CD4-positive, alpha-beta T cell treated with Interleukin-2 at 100 ng/mL for 4 hours (primary cell): ENCODE measurements at places on chromosomes 5 and 9.

DNA sequence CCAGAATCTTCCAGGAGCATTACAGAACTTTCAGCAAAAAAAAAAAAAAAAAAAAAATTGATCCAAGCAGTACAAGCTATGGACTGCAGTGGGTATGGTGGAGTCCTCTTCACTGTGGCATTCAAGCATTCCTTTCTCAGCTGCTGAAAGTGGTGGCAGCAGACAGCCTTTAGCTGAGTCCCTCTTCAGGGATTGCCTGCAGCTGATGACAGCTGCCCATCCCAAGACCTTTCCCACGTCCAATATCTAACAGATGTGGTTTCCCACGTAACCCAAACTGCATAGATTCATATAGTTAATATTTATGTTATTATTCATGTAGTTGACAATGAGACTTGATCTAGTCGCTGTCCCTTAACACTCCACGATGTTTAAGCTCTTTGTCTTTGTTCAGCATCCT is 475.9 kb downstream of the TLE1 start:
- DNase-seq, result no peak

DNA sequence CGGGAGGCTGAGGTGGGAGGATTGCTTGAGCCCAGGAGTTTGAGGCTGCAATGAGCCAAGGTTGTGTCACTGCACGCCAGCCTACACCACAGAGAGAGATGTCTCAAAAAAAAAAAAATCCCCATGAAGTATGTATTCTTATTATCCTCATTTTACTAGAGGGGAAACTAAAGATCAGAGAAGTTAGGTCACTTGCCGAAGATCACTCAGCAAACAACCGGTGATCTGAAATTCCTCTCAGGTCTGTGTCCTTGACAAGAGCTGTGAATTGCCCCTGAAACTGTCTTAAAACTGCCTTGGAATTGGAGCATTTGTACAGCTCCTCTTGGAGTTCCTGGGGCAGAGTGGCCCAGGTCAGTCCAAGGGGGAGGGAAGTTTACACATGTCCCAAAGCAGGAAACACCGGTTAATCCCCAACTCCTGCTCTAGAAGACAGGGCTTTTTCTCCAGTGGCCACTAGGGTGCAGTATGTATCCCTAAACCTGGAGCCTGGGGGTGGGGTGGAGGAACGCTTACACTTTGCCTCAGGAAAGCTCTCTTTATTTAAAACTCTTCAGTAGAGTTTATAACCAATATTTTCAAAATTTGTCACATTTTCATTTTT is 27.6 kb downstream of the AQP7 start:
- DNase-seq, result peak; percentile 73

- no peak for DNase-seq
These were observed 548.4 kb downstream of the LRRC70 start for GRCh38 chr5:63127054-63127453.

DNA sequence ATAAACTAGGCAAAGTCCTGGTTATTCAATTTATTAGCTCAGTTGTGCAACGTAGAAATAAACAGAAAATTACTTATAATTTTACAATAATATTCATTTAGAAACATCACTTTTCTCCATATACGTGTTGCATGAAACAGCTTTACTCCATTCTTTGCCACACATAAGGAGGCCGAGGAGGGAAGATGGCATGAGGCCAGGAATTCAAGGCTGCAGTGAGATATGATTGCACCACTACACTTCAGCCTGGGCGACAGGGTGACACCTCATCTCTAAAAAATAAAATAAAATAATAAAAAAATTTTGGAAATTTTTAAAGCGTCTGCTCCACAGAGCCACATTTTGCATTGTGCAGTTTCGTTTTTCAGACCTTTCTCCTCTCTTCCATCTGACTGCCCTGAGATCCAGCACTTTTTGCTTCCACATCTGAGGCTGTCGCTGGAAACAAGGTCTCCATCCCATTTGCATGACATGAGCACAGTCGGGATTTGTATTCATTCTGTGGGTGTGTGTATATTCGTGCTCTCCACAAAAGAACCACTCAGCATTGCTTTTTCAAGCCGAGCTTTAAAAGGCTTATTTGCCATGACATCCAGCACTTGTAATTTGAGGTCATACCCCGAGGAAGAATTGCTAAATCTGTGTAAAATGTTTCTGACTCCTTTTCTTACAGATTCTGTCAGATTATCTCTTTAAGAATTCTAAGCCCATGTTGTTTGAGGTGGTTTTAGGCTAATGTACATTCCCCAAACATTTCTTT is 98.6 kb upstream of the MSX2 start:
- DNase-seq, result no peak

DNA sequence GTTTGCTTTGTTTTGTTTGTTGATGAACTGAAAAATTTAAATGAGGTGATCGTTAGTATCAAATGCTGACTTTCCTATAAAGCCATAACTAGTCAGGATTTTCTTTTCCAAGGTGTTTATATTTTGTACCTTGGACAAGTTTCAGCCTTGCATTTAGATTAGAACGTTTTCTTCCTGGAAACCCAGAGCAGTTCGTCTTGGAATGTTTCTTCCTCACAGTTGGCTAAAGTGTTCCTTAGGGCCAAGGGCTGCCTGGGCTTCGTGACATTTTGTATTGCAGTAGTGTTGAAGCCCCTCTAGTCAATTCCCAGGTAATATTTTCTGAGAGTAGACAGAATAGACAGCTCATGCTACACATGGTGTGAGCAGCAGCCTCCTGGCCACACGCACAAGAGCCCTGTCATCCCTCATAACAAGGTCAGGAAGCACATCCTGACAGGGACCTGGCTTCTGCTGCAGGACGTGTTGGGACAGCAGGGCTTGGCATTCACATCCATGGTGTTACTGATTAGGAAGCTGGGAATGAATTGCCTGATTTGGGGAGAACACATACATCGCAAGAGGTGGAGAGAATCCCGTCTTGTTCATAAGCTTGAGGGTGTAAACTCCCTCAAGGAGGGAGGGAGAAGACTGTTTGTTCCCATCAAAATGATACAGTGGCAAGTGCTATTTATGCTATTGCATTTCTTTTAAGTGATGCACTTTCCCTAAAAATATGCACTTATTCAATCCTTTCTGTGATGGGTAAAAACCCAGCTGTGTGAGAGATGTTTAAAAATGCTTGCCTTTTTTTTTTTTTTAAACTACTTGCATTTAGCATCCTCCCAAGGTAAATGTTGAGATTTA is 31.7 kb downstream of the FUBP3 start:
- no peak for DNase-seq

GRCh38 chr5:146344155-146345118 is 5.8 kb downstream of the POU4F3 start:
- DNase-seq, result no peak

DNA sequence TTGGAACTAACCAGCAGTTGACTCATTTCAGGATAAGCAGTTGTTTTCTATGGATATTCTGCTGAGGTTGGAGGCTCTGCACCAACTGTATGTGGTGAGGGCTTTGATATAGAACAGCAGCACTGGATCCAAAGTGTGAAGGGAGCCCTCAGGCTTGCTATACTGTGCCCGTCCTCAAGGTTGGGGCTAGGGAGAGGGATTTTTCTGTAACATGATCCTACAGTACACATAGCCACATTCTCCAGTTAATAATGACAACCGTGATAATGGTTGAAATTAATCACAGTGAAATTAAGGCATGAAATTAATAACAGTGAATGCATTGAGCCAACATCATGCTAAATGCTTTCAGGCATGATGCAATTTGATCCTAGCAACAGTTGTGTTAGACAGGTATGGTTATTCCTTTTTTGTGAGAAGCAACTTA is 36.7 kb downstream of the ARHGAP26 start:
- no peak for DNase-seq

- no peak for DNase-seq
These were observed 67.9 kb downstream of the STK10 start for GRCh38 chr5:172119921-172120688.

- no peak for DNase-seq
These were observed 26.7 kb downstream of the APBA1 start for GRCh38 chr9:69645488-69645887.

DNA sequence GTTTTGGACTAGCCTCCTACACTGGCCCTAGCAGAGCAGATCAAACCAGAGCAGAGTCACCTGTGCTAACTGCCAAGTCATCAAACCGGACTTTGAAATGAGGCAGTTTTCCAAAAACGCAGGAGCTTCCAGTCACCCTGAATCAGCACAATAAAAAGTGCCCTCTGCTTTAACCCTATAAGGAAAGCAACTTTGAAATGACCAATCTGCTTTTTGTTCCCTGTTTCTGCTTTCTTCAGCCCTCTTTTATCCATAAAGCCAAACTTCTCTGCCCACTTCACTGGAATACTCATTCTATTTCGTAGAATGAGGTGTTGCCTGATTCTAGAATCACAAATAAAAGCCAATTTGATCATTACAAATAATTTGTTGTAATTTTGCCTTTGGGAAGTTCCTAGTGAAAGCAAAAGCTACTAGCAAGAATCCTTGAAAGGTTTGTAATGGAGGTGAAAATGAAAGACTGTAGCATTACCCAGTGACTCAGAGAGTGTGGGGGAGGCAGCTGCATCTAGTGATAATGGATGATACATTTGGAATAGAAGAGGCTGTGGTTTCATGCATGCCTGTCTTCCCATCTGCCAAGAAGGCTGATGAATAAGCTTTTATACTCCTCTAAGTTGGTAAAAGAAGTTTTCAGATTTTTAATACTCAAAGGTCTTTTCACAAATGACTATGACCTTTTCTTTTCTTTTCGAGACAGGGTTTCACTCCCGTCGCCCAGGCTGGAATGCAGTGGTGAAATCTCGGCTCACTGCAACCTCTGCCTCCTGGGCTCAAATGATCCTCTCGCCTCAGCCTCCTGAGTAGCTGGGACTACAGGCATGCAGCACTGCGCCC is 14.9 kb downstream of the SPAAR start:
- DNase-seq, result no peak

GRCh38 chr5:168426007-168426863 is 60.0 kb upstream of the RARS1 start:
- DNase-seq, result no peak

GRCh38 chr9:132116583-132116982 is 36.9 kb upstream of the MED27 start:
- no peak for DNase-seq

- DNase-seq, result peak; percentile 71
These were observed at the start of gene IL11RA for GRCh38 chr9:34651876-34652601. Gene IL11RA, plus strand, starts transcription at chr9:34652185. Its CDS starts 3,033 bp downstream, at chr9:34655218.

GRCh38 chr5:106189121-106189809 is 1481.5 kb downstream of the EFNA5 start:
- DNase-seq, result no peak

DNA sequence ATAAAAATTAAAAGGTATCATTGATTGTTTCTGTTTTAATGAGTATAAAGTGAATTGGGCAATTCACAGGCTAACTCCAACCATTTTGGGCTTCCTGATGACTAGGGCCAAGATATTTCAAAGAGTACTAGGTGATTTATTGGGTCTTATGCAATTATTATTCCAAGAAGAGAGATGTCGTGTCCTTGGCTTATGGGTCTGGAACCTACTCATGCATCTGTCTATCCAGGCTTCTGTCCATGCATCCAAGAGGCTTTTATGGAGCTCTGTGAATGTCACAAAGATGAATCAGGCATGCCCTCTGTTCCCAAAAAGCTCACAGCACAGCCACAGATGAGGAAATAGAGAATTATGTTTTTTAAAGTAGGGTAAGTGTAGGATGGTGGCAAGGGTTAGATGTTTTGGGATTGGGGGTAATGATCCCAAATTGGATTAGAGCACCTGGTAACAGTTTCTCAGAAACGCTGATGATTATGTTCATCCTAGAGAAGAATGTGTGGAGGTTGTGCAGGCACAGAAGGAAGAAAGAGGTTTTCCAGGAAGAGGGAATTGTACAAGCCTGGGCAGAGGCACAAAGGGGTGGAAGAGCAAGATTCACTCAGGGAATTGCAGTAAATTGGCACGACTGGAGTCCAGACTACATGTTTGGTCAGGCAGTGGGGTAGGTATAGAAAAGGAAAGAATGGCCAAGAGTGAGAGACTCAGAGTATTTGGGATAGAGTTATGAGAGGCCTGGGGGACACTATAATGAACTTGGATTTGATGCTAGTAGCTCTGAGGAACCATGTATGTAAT is 83.0 kb upstream of the TNC start:
- no peak for DNase-seq

DNA sequence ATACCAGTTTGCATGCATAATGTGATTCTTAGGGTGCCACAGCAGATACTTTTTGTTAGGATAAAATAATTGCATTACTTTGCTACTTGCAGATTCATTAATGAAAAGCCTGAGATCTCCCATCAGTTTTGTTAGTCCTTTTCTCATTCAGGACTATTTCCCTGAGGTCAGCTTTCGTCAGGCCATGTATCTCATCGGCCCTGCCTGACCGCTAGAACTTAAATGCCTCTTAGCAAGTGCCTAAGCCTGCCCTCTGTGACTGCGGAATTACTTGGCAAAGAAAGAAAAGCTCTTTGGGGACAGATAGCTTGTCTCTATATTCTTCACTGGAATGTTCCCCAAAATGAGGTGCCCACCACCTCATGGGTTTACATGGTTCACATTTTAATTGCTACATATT is 147.8 kb downstream of the KCTD16 start:
- no peak for DNase-seq

- no peak for DNase-seq
These were observed 8.3 kb downstream of the CDK5RAP2 start for GRCh38 chr9:120571443-120572257.

DNA sequence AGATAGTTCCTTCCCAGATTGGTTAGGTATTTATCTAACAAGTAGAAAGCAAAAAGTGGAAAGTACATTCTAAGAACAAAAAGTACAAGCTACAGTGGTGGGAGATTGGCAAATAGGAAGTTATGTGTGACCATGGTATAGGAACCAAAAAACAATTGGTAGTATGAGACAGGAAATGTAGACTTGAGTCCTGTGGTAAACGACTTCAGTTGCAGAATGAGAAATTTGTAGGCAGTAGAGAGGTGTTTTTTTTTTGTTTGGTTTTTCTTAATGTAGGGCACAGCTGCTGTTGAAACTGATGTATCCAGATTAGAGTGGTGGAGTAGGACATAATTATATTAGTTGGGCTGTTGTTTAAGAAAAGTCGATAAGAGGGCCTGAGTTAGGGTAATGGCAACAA is 72.0 kb downstream of the CCNH start:
- DNase-seq, result peak; percentile 50

- no peak for DNase-seq
These were observed 4.8 kb upstream of the SLC2A8 start for GRCh38 chr9:127392166-127392565.

DNA sequence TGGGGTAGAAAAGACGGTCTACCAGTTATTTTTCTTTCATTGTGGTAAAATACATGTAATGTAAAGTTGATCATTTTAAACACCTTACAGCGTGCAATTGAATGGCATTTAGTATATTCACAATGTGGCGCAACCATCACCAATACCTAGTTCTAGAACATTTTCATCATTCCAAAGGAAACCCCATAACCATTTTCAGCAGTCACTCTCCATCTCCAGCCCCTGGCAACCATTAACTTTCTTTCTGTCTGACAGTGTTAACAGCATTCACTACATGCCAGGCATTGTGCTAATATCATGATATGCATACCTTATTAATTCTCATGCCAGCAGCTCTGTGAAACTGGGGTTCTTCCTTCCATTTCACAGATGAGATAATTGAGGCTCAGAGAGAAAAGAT is 32.0 kb downstream of the PTGS1 start:
- no peak for DNase-seq

DNA sequence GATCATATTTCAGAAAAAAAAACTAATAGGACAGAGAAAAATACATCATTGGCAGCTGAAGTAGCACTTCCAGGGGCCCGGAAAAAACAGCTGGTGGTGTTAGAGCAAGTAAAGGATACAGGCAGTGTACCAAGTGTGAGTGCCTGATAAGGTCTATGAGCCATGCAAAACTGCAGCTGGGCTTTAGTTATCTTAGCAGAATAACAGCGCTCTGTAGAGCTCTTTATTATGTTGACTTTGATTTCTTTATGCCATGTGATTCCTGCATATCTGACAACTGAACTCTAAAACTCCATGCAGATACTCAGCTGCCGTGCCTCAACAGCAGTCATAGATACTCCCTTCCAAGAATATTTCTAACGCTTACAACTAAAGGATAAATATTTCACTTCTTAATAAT is 119.5 kb downstream of the CAAP1 start:
- DNase-seq, result no peak
